ENCODE measurements at places on chromosomes 7 and 10.

DNA sequence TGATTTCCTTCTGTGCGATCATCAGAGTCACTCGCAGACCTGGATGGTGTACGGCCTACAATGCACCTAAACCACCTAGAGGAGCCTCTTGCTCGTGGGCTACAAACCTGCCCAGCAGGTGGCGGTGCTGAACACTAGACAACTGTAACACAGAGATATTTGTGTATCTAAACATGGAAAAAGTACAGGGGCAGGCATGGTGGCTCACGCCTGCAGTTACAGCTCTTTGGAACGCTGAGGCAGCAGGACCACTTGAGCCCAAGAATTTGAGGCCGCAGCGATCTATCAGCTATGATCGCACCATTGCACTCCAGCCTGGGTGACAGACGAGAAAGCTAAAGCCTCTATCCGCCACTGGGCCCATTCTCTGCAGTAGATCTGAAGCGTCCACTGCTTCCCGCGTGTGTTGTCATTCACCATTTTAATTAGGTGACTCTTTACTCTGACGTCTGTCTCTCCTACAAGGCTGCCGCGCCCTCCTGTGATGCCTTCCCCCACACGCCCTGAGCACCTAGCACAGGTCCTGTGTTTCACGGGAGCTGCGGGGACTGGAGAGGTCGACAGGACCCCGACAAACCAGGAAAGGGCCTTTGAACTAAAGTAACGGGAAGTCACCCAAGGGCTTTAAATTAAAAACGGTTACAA, 774 bp downstream of the TUBGCP2 start:
- DNase-seq = peak; percentile 6

DNA sequence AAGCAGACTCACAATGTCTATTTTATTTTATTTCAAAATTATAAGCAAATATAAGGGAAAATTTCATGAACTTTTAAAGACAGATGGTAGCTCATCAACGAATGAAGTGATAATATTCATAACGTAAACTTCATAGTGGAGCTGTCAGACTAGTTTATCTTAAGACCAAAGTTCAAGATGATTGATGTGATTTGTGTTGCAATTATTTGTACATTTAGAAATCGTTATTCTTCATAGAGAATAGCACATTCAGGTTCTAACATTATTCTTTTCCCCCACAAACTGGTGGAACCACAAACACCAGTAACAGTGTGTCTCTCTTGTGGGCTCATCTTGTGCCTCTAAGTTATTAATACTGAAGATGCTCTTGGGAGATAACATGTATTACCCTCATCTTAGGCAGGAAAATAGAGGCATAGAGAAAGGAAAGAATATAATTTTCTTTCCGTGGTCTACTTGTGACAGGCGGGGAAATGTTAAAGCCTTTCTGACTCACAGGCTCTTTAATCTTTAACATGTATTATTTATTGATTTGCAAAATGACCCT, 37.0 kb downstream of the CCSER2 start:
- DNase-seq = no peak

DNA sequence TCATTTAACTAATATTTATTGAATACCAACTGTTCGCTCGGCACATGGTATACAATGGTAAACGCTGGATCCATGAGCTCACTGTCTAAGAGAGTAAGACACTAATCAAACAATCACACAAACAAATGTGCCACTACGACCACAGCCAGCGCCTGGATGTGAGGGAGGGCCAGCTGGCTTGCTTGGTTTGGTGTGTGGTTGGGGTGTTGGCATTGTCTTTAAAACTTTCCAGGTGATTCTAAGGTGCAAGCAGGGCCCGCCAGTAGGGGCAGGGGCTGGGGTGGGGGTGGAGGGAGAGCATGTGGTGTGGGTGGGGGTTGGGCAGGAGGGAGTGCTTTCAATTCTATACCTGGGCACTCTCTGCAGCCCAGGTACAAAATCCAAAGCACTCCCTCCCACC, 31.6 kb downstream of the ADRA2A start:
- DNase-seq = no peak

DNA sequence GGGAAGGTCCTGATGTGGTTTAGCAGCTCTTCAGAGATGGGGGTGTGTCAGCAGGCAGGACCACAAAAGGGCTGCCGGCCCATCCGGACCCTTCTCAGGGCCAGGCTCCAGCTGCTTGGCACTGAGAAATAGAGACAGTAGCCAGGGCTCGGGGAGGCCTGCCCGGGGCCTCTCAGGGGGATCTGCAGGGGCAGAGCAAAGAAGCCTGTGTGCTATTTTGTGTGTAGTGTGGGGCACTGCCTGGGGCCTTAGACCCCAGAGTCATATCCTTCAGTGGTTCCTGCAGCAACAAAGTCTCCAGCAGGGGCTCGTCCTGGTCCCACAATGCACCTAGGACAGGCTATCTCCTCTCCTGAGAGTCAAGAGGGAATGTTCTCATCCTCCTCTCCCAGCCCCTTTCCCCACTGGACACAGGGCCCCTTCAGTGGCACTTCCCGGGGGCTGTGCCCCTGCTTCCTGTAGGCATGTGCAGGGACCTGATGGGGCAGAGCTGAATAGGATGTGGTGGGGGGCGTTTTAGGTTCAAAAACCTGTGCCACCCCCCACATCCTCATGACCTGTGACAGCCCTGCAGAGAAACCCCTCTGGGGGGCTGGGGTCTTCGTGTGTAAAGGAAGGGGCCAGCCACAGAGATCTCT, 159.5 kb upstream of the RHEB start:
- DNase-seq = peak; percentile 13

- DNase-seq = no peak
Observed at GRCh38 chr7:90690159-90690858, 94.2 kb downstream of the CDK14 start.

DNA sequence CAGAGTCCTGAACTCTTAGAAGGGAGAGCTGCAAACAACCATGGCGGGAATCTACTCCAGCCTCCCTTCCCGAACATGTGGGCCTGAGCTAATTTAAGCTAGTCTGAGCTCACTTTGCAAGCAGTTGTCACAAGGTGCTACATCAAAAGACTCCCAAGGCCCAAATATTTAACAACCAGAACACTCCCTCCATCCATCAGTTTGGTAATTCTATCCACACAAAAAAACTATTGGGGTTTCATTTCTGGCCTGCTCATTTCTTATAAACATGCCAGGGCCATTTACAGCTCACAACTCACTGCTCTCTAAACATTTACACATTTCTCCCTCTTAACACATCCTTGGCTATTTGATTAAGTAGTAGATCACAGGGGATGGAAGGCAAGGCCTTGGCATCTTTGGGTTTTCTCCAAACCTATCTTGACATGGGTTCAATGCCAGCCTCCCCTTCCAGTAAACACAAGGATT, 263.4 kb downstream of the KCNMA1 start:
- no peak for DNase-seq

GRCh38 chr7:103777440-103777839, 212.0 kb downstream of the RELN start:
- no peak for DNase-seq

DNA sequence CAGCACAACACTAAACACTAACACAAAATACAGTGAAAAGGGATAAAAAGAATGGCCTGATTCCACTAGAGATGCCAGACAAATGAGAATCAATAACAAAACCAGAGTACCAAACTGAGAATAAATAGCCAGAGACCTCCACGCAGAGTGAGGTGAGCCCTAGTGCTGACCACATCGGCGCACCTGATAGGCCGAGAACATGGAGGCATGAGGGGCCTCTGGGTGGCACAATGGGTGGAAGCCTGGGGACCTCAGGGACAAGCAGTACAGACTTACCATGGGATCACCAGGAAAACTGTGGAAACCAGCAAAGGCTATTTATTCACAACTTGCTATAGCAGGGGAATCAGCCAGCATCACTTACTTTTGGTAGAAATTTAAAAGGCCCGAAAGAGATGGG, 1.8 kb upstream of the CSGALNACT2 start:
- DNase-seq = no peak

GRCh38 chr10:132417957-132418441, 21.0 kb downstream of the PWWP2B start:
- no peak for DNase-seq

GRCh38 chr7:18521236-18521589, 25.7 kb downstream of the HDAC9 start:
- no peak for DNase-seq

- DNase-seq = no peak
Observed at GRCh38 chr7:544338-545221, 24.9 kb upstream of the PDGFA start.

GRCh38 chr10:30151581-30152389, 92.4 kb upstream of the JCAD start:
- no peak for DNase-seq

- no peak for DNase-seq
Observed at GRCh38 chr7:25384788-25385505, 156.7 kb upstream of the NPVF start.

- DNase-seq = no peak
Observed at GRCh38 chr10:49629431-49629881, 15.6 kb downstream of the CHAT start.

DNA sequence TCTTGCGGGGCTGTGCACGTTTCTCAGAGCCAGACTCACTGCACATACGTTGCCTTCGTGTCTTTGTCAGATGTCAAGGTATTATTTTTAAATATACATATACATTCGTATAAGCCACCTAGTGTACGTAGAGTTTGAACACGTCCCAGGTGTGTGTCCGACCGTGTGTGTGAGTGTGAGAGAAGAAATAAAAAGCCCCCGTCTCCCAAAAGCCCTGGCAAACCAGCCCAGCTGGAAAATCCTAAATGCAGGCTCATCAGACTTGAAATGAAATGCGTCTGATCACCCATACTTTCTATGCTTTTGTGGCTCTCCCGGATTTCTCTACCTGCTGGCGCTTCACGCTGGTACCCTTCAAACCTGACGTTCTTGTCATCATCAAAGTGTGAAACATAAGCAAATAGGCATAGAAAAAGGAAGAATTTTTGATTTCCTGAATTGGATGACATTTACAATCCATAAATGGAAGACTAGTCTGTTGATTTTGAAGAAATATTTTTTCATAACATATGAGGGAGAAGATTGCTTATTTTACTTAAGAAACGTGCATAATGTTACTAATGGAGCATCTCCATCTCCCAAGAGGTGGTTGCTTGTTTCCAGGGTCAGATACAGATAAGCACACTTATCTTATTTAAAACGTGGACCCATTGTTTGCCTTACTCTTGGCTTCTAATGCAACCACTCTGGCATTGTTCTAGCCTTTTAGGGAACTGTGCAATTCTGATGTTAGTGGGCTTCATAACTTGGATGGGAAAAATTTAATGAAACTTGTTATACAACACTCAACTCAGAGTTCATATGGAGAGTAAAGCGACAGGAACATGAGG, 971 bp downstream of the PRKG1 start:
- DNase-seq = no peak

GRCh38 chr10:126288547-126289493, 99.5 kb downstream of the ADAM12 start:
- DNase-seq = no peak

DNA sequence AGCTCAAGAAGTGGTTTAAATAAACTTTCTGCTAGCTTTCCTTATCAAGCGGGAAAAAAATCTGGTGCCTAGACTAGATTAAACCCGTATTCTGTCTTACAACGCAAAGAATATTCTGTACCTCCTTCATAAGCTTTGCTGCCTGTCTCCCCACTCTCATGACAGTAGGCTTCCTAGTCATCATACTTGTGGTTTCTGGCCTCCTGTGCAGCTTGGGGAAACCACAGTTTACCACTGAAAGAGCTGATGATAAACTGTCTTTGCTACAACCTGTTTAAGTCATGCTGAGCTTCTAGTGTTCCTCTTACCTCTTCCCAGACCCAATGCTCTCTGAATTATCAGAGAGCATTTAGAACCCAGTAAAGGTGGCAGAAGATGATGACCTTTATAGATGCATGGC, 55.0 kb downstream of the PODXL start:
- no peak for DNase-seq

DNA sequence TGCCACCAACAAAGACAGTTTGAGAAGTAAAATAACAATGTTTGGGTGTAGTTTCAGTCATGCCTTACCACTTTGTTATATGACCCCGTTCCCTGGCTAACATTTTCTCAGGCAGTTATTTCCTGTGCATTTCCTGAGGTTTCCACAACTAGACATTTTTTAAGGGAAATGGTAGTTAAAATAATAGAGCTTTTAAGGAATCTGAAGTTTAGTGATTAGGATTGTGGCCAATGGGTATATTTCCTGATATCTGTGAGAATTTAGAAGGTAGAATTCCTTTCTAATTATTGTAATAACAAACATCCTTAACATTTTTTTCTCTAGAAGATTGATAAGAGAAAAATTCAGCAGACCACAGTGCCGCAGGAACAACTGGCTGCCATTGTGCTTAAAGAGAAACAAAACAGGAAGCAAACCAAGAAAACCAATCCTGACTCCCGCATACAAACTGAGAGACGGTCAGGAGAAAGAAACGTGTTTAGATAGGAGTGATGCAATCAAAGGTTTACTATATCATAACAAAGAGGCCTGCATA, 193.6 kb downstream of the MBL2 start:
- DNase-seq = no peak

DNA sequence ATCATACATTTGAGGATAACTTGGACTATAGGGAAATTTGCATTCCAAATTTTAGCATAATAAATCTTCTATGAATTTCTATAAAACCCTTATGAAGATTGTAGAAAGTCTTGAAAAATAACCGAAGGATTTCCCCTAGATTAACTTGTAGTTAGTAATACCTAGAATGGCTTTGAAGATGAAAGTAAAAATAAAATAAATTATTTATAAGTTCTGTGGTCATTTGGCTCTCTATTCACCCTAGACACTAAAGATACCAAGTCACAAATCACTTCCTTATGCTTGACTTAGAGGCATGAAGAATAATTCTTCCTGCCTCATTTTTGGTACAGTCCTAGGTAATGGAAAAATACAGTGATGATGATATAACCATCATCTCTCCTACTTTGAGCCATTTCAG, 79.3 kb downstream of the CSTF2T start:
- no peak for DNase-seq

DNA sequence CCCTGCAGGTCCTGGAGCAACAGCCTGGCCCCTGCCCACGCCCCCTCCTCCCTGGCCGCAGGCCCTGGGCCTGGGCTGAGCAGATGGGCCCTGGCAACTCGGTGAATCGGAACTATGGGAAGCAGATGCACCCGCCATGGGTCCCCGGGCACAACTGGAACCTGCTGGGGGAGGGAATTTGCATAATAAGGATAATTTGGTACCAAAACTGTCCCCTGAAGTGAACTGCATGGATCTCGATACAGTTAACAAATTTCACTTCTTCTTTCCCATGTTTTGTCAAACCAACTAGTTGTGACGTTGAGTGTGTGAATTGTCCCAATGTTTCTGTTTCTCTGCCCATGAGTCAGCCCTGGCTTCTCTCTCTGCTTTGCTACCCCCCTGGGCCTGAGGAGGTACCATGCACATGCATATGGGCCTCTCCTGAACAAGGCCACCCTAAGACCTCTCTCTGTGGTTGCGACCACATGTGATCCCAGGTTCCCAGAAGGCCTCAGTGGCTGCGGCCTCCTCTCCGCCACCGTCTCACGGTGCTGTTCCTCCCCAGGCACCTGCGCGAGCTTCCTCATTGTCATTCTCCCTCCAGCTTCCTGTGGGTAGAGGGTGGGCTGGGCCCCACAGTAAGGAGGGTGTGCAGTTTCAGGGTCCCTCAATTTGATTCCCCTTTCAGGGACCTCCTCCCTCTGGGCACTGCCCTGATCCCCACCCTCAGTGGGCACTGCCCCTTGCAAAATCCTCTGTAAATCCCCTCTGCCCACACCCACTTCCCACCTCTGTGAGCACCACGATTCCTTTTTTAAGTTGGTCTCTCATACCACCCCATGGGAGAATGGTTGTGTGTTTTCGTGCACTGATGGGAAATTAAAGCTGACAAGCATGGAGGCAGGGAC, 40.0 kb downstream of the FIGNL1 start:
- no peak for DNase-seq

- no peak for DNase-seq
Observed at GRCh38 chr10:60367431-60367830, 22.2 kb downstream of the ANK3 start.
